ENCODE measurements at places on chromosomes 6 and 20.

GRCh38 chr6:109263873-109264700 lies 118.2 kb downstream of the CD164 start:
- DNase-seq, result no peak

GRCh38 chr6:162864911-162865310 lies 137.1 kb downstream of the PACRG start:
- DNase-seq, result no peak

GRCh38 chr6:20841806-20842205 lies 307.5 kb downstream of the CDKAL1 start:
- DNase-seq, result no peak

- DNase-seq, result no peak
Measured at GRCh38 chr6:168368936-168369335, 49.4 kb upstream of the DACT2 start.

GRCh38 chr20:47551222-47551621 lies 49.5 kb downstream of the NCOA3 start:
- DNase-seq, result no peak

GRCh38 chr6:31528821-31529328 lies at the start of gene MCCD1:
TSS of gene MCCD1 (plus strand) at chr6:31528962. CDS start at chr6:31529015, 53 bp downstream.
- DNase-seq, result no peak

GRCh38 chr6:66538551-66539135 lies 831.6 kb upstream of the EYS start:
- no peak for DNase-seq

- DNase-seq, result peak; percentile 37
Measured at GRCh38 chr6:141677598-141678211, 455.0 kb upstream of the GJE1 start.

DNA sequence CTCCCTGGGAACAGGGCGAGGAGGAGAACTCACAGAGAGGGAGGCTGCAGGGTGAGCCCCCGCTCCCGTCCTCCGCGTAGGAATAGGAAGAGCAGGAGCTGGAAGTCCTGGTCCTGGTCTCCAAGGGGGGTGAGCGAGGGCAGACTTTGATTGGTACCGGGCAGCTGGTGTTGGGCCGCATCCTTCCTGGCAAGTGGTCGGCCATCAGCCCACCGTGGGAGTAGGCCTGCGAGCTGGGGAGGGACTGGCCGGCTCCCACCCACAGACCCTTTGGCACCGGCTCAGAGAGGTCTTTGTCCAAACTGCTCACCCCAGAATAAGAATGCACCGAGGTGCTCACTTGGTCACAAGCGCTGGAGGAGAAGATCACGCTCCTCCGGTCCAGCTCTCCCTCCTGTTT lies 56.2 kb downstream of the GJA10 start:
- no peak for DNase-seq

DNA sequence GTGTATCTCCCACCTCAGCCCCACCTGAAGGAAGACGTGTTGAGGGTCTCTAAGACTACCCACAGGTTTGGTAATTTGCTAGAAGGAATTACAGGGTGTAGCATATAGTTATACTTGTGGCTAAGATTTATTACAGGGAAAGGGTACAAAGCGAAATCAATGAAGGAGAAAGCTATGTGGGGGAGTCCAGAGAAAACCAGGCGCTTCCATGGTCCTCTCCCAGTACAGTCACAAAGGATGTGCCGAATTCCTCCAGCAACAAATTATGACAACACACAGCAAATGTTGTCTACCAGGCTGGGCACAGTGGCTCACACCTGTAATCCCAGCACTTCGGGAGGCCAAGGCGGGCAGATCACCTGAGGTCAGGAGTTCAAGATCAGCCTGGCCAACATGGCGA lies 64.1 kb upstream of the TGM3 start:
- peak; percentile 69 for DNase-seq

GRCh38 chr6:142355520-142356174 lies 53.8 kb downstream of the ADGRG6 start:
- no peak for DNase-seq

GRCh38 chr6:68701159-68701558 lies 66.1 kb downstream of the ADGRB3 start:
- DNase-seq, result no peak

- DNase-seq, result no peak
Measured at GRCh38 chr6:85157311-85157710, 292.6 kb upstream of the NT5E start.

DNA sequence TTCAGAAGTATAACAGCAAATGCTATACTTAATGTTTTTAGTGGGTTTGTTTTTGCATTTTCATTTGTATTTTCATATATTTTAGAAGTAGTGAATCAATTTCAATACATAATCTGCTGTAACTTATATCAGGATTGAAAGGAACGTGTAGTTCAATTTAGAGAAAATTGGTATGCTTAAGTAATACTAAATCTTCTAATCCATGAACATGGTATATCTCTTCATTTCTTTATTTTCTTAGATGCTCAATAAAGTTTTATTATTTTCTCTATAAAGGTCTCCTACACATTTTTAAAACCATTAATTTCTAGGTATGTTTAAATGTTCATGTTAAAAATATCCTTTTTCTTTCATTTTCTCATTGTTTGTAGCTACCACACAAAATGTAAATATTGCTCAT lies 85.1 kb downstream of the STMND1 start:
- no peak for DNase-seq

- no peak for DNase-seq
Measured at GRCh38 chr6:148085631-148086331, 256.9 kb upstream of the SASH1 start.

DNA sequence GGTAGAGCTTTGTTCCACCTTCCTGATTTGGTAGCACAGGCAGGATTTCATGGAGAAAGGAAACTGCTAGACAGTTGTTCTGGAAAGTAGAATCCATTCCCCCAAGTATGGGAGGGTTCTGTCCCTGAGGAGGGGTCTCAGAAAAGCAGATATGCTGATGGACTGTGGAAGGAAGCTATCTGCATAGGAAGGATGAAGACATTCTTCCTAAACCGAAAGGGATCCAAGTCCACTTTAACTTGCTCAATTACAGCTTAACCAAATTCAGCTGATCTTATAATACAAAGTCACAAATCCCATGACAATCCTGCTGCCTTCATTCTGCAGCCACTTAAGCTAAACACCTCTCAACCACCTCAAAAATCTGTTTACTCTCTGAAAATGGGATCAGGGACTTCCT lies 2.6 kb downstream of the MAN1A1 start:
- DNase-seq, result no peak

DNA sequence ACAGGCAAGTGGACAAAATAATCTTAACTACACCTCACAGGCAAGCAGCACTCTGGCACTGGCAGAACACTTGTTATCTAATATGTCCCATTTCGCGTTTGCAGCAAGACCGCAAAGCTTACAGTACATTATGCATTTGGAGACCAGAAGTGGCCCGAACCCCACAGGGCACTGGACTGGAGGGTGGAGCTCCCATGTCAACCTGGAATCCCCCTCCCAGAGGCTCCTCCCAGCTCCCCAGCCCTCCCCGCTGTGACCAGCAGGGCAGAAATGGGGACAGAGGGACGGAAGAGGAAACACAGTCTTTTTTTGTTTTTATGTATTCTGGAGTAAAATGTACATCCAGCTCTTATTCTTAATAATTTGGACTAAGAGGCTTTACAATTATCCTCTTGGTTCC lies 263.7 kb downstream of the SMOC2 start:
- no peak for DNase-seq

GRCh38 chr6:41167173-41167963 lies 4.5 kb upstream of the TREM2 start:
- peak; percentile 1 for DNase-seq

DNA sequence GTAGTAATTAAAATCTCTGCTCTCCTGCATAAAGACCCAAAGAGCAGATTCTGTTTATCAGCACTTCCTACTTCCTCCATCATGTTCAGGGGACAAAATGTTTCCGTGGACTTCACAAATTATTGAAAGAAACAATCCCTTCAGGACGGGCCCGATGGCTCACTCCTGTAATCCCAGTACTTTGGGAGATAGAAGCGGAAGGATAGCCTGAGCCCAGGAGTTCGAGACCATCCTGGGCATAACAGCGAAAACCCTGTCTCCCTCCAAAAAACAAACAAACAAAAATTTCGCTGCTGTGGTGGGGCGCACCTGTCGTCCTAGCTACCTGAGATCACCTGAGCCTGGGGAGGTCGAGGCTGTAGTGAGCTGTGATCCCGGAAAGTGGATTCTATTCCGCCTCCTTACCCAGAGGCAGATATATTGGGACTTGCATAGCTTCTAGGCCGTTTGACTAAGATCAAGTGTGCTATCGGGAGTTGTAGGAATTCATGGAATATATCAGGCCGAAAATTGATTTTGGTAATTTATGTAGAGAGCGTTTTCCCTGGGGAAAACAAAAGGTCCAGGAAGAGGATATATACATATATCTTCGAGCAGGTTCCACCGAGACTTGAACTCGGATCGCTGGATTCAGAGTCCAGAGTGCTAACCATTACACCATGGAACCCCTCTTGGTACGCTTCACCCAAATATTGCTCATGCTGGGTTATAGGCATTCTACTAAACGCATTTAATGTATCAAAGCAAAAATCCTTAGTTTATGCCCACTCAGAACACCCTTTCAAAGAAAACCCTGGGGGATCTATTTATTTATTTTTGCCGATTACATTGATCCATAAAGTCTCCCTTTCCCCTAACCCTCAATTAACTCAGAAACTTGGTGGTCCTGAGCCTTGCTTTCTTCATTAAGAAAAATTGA lies 74.5 kb upstream of the ZNF184 start:
- peak; percentile 55 for DNase-seq

GRCh38 chr6:16409531-16410441 lies 171.4 kb downstream of the GMPR start:
- peak; percentile 20 for DNase-seq

DNA sequence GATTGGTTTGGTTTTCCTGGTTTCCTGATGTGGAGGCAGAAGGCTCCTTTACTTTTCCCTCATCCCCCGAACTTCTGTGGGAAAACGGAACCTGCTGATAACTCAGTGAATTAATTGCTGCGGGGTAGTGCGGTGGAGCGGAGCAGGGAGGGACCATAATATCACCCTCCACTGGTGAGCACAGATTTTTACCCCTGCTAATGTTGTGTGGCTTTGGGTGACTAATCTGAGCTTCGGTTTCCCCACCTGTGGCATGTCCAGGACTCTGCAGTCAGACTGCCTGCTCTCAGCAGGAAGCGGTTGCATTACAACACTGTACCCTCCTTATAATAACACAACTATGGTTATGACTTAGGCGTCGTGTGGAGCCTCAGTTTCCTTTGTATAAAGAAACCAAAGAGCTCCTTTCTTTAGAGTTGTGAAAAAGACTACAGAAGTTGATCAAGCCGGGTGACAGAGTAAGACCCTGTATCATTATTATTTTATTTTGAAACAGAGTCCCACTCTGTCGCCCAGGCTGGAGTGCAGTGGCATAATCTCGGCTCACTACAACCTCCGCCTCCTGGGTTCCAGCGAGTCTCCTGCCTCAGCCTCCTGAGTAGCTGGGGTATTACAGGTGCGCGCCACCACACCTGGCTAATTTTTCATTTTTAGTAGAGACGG lies 2.2 kb upstream of the ID1 start:
- peak; percentile 92 for DNase-seq
